Panc1 (cell line): ENCODE measurements at places on chromosomes 5 and 9. TPM values are rescaled to one million over a fixed set of nuclear protein-coding genes. Genes with fewer than 3 reads are reported as not detected.
A peak's percentile ranks its signal among the peaks of the same experiment; 100 is the strongest.

MYMK gene
- total RNA-seq: not detected

DMGDH gene
- total RNA-seq: 0.54 TPM

TRAPPC13 gene
- total RNA-seq: 17.3 TPM

LHX2 gene
- total RNA-seq: 0.36 TPM

STKLD1 gene
- 0.74 TPM for total RNA-seq

MAMDC2 gene
- 1.5 TPM for total RNA-seq

ATP10B gene
- not detected for total RNA-seq

RIMOC1 gene
- total RNA-seq: 24.5 TPM

RFX3 gene
- total RNA-seq: 5.7 TPM

- DNase-seq: no peak
These were observed 475 bp downstream of the WDR5 start for GRCh38 chr9:134136118-134136995.

GRCh38 chr9:113381909-113382411, 5.2 kb upstream of the HDHD3 start:
- DNase-seq: no peak

DNA sequence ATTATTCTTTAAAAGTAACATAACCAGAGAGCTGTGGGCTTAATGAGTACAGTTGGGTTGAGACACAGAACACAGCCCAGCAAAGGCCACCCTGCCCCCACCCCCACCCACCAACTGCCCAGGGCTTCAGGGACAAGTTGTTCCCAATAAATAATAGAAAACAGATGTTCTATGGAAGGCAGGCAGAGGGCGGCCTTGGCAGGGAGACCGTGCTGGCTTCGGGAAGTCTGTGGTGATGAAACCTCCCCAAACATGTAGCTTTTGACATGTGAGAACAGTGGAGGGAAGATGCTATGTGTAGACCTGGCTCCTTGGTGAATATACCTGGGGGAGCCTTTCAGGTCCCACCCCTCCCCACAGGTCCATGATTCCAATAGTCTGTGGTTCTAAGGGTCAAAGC, 10.0 kb downstream of the TRAF1 start:
- DNase-seq: no peak

DNA sequence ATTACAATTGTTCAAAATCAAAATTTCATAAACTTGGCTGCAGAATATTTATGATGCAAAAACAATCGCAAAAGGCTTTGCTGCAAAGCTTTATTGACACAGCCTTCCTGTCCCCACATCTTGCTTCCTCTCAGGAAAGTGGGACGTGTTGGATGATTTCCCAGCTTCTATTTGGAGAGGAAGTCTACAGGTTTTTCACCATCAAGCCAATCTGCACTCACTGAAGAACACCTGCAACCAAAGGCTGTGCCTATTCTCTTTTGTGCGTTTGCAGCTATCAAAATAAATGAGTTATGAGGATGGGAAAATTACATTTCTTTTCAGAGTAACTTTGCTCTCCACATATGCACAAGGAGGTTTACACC, 214.4 kb downstream of the PLK2 start:
- no peak for DNase-seq

DNA sequence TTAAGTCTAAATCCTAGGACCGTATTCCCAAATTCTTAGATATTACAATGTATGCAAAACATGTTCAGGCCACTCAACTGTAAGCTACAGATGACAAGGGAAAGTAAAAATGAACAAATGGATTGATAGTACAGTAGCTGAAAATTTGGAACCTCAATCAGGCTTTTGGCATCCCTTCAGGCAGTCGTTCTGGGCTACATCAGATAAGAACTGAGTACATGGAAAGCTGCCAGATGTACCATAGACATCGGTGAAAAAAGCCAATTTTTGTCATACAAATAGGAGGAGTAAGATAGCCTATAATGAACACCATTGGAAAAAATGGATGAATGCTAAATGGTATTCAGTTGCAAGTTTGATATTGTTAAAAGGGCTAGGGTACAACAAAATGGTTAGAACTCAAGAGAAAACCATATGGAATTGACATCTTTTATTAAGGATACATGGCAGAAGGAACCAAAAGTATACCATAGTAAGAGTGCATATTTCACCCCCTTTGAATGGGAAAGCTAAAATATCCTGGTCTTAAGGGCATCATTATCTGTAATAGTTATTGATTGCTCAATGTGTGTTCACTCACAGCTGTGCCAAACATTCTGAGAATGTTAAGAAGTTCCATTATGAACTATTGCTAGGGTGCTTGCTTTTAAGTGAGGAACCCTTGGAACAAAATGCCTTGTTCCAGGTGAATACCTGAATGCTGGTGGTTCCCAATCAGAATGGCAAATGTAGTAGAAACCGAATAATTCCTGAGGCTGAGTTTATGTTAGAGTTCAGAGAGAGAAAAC, 86.4 kb downstream of the NR3C1 start:
- no peak for DNase-seq

- DNase-seq: peak; percentile 48
These were observed 18.1 kb downstream of the GRXCR2 start for GRCh38 chr5:145854651-145855258.

- DNase-seq: no peak
These were observed 102.9 kb downstream of the ZFAND5 start for GRCh38 chr9:72262063-72262462.

DNA sequence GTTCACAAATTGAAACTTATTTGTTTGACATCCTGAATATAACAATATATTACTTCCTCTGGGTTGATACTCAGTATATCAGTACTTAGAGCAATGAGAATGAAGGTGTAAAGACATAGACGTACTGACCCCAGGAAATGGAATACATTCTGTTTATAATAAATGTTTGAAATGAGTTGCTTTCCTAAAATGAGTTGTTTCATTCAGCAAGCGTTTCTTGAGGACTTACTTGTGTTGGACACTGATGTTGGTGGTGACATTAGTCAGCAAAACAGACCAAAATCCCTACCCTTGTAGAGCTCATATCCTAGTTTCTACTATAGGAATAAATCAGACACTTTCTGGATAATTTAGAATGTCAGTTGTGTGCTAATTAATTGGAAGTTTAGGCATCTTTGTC, 184.3 kb downstream of the ZDHHC21 start:
- no peak for DNase-seq

GRCh38 chr5:42923710-42924109, 112.0 kb upstream of the SELENOP start:
- DNase-seq: no peak

GRCh38 chr9:34691936-34692315, 850 bp upstream of the CCL19 start:
- DNase-seq: no peak

- no peak for DNase-seq
These were observed 68.9 kb upstream of the SELENOP start for GRCh38 chr5:42880496-42881150.

- DNase-seq: no peak
These were observed 48.3 kb upstream of the IRX4 start for GRCh38 chr5:1930880-1931603.

- DNase-seq: no peak
These were observed 800.5 kb downstream of the BRINP1 start for GRCh38 chr9:118568704-118569103.

GRCh38 chr9:98774746-98775145, 21.6 kb downstream of the ANKS6 start:
- DNase-seq: no peak

- DNase-seq: no peak
These were observed 179.6 kb upstream of the SGCD start for GRCh38 chr5:156147261-156147943.

- no peak for DNase-seq
These were observed 172.6 kb upstream of the PAPPA start for GRCh38 chr9:115980976-115981375.

GRCh38 chr5:34742061-34742460, 85.9 kb downstream of the RAI14 start:
- DNase-seq: no peak

DNA sequence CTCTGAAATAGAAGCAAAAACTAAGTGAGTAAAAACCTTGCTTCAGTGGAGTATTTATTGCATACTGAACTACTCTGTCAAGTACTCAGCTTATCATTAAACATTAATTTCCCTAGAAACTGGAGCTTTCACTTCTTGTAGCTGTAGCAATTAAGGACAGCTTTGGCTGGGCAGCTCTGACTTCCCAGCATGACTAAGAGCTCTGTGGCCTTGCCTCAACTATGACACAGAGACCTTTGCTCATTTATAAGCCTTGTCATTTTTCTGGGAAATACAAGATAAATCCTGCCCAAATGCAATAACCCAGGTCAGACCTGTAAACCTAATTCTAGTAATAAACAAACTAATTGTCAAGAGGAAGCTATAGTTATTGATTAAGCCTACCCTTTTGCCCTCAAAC, 65.4 kb upstream of the STK32A start:
- DNase-seq: no peak

GRCh38 chr9:78363221-78363620, 66.3 kb downstream of the PSAT1 start:
- DNase-seq: no peak

- no peak for DNase-seq
These were observed 1.9 kb downstream of the RPS6 start for GRCh38 chr9:19378164-19378563.

- DNase-seq: no peak
These were observed 82.1 kb downstream of the GAPVD1 start for GRCh38 chr9:125343518-125344275.
